Fibroblast of lung (primary cell): ENCODE measurements at places on chromosomes 12 and 14. TPM values are rescaled to one million over a fixed set of nuclear protein-coding genes. Genes with fewer than 3 reads are reported as not detected.

The RNASE7 gene
- not detected in 2 replicates for total RNA-seq

The OTOGL gene
- under 0.01 and 0.17 TPM in 2 replicates for total RNA-seq

The CLEC1B gene
- not detected in 2 replicates for total RNA-seq

The ZFHX2 gene
- 0.26 and 0.33 TPM in 2 replicates for total RNA-seq

The VWF gene
- 0.26 and 1.7 TPM in 2 replicates for total RNA-seq
